ENCODE measurements at places on chromosomes 6 and 20.

DNA sequence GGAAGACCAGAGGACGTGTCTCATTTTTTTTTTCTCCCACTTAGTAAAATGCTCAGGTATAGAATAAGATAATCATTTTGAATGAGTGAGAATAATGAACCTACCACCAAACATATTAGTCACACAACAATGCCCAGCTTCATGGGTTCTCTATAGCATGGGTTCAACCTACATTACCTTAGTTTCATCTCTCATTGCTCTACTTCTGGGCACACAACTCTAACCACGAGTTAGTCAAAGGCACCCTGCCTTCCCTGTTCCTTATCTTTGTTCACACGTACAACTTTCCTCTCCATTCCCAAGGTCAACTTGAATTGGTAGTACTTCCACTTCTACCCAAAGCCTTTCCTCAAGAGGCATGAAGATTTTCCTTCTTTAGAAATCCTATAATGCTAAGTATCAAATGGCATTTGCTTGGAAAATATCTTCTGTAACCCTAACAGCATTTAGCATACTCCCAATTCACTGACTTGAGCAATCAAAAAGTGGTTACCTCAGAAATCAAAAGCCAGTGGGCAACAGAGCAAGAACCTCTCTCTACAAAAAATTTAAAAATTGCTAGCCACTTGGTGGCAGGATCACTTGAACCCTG lies 20.9 kb downstream of the DEK start:
- no peak for DNase-seq

DNA sequence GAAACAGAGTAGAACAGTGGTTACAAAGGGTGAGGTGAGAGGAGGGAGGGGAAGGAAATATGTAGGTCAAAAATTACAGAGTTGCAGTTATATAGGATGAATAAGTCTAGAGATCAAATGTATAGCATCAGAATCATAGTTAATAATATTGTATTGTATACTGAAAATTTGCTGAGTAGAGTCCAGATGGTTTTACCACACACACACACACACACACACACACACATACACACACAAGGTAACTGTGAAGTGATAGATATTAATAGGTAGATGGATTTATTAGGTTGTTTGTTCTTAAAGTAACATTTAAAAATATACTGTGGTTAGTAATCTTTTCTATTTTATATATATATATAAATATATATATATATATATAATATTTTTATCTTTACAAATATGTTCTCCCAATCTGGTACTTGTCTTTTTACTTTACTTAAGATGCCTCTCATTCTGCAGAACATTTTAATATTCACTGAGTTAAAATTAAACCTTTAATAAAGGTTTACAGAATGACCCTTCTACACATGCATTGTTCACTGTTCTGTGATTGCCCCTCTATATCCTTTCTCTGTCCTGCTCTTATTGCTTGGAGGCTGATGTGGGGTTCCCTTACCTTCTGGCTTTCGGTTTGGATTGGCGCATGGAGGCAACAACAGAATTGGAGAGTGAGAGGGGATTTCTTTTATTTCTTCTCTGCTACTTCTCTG lies 408 bp downstream of the PTCHD4 start:
- no peak for DNase-seq

GRCh38 chr6:13355043-13355945 lies 27.0 kb upstream of the TBC1D7 start:
- peak; percentile 83 for DNase-seq

DNA sequence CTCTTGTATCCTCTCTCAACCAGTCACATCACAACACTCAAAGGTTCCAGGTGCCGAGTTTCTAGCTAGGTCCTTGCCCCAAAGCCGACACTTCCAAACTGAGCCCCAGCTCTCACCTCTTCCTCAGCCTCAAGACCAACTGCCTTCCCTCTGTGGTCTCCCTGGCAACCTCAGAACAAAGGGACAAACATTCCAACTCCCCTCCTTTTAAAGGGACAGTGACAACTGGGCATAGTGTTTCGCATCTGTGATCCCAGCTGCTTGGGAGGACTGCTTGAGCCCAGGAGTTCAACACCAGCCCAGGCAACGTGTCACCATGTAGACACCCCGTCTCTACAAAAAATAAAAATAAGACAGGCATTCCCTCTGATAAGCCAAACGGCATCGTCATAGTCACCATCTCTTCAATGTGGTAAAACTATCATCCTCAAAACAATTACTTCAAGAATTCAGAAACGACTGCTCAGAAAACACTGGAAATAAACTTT lies 11.3 kb downstream of the DIDO1 start:
- peak; percentile 59 for DNase-seq

Data from K562 (cell line).